ENCODE measurements at places on chromosomes 6 and 20. TPM values are rescaled to one million over a fixed set of nuclear protein-coding genes. Genes with fewer than 3 reads are reported as not detected.

DNA sequence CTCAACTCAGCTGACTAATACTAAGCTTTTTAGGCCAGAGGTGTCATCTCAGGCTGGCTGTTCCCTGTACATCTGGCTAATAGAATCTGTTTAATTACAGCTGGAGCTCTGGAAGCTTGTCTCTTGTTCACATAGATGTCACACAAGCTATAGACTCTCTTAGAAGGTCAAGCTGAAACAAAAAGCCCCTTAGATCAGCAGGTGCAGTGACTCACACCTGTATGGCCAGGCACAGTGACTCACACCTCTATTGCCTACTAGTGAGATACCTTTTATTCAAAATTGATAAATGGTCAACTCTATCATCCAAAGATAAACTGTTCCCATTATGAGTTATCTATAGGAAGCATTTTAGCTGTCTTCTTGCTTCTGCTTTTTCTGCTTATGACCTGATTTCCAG, 29.9 kb upstream of the MTHFD1L start:
- DNase-seq, result no peak

- no peak for DNase-seq
These were observed 70.3 kb upstream of the NHSL1 start for GRCh38 chr6:138569554-138569953.

GRCh38 chr6:168994956-168995355, 258.7 kb downstream of the THBS2 start:
- no peak for DNase-seq

DNA sequence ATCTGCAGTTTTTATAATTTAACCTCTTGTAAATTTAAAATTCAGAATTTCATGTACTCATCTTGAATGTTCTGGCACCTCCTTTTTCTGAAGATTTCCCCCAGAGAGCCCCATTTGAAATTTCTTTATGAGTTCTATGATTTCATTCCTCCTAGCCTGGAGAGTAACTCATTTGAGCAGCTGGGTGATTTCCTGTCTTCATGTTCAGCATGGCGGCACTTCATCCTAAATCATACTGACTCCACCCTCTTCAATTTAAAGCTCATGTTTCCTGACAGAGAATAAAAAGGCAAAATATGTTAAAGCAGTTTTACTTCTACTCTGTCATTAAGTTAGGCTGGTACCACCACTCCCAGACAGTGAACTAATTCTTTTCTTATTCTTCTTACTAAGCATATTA, 250.9 kb upstream of the POU3F2 start:
- DNase-seq, result no peak

- no peak for DNase-seq
These were observed 26.4 kb downstream of the SNX9 start for GRCh38 chr6:157849288-157850017.

GRCh38 chr6:121652726-121653623, 217.5 kb downstream of the GJA1 start:
- DNase-seq, result no peak

- no peak for DNase-seq
These were observed 703 bp downstream of the SNX9 start for GRCh38 chr6:157823528-157824370.

LY6G5B gene
- total RNA-seq, result 7.4 TPM

CDC5L gene
- total RNA-seq, result 16.5 TPM

Measured in vagina (tissue), 2 donors.